ENCODE measurements at places on chromosomes 4 and X.

DNA sequence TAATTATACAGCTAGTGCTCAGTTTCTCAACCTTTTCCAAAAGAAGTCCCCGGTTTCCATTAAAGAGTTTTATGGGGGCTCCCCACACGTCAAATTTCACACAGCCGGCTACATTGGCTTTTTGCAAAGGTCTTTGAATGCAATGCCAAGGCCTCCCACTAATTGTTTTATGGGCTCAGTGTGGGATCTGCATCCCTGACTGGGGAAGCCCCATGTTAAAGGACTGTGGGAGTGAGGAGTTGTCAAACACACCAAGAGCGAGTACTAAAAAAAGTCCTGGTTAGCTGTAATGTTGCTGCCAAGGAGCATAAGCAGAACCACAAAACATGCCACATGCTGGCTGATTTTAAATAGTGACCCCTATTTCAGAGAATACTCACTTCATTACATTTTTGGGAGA lies 162.6 kb downstream of the BMPR1B start:
- no peak for DNase-seq

DNA sequence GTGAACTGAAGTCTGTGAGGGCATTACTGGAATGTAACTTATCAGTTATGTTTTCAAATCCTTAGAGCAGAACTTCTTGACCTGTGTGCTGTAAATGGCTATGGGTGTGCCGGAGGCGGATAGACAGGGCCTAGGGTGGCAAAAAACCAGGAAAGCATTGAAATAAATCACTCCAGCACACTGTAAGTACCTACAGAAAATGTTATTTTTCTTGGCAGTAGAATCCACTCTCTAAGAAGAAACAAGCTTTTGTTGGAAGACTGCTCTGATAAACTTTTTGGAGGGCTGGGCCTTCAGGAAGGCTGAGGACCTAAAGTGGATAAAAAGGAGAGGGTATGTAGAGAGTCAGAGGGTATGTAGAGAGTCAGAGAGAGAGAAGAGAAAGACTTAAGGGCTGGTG lies 14.9 kb downstream of the CPE start:
- no peak for DNase-seq

DNA sequence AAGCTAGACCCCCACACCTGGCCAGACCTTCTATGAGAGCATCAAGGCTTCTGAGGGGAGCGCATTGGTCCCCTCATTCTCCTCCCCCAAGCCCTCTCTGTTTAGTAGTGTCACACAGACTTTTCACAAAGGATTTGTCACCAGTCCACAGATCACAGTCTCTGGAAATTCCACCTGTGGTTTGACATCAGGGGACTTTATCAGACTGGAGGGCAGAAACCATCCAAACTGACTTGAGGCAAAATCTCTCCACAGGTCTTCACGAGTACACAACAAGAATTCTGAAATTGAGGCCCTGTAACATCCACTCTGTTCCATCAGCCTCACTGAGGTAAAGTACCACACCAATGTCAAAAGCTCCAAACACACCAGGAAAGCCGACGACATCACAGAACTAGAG lies 112.5 kb downstream of the SH3KBP1 start:
- DNase-seq = no peak

DNA sequence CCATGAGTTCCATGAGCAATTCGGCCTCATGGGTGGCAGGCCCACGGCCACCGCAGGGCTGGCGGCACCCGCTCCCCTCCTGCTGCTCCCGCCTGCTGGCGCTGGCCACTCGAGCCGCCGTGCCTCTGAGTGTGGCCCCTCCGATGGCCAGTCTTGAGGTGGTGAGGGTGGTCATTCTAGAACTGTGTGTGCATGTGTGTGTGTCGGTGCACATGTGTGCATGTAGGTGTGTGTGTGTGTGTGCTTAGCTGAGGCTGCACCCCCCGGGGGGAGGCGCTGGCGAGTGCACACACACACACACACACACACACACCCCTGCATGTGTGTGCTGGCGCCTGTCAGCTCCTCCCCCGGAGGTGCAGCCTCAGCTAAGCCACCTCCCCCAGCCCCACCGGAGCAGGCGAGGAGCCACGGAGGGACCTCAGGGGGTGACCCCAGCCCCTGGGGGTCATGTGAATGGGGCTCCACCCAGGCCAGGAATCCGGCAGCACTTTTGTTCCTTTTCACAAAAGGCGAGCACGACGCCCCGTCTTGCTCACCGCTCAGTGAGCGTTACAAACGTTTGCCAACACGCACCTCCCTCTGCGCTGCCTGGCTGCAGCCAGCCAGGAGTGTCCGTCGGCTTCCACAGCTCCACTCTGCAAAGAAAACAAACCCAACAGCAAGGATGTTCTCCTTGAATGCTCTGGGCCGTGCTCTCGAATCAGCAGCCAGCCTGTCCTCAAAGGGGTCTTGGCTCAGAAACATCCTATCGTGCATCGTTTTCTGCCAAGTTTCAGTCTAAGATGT lies 29.9 kb downstream of the FGFRL1 start:
- DNase-seq = no peak

DNA sequence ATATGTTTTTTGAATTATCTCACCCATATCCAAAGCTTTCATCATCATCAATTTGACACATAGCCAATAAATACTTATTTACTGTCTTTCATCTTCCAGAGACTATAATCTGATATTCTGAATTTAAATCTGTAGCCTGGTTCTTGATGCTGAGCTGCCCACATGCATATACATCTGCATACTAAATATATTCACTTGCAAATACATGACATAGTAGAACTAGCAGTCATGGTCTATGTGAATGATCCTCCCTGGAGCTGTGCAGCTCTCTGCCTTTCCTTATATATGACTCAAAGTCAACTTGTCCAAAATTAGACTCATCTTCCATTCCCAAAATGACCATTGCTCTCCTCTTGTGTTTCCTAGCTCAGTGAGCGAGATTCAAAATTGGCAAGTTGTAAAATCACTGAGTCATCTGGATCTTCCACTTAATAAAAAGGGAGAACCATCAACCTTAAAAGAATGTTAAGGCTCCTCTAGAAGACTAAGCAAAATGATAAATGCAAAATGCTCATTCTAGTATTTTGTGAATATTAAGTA lies 448.2 kb downstream of the PPARGC1A start:
- DNase-seq = no peak

- no peak for DNase-seq
These were observed 69.6 kb upstream of the C4orf50 start for GRCh38 chr4:6087669-6088341.

DNA sequence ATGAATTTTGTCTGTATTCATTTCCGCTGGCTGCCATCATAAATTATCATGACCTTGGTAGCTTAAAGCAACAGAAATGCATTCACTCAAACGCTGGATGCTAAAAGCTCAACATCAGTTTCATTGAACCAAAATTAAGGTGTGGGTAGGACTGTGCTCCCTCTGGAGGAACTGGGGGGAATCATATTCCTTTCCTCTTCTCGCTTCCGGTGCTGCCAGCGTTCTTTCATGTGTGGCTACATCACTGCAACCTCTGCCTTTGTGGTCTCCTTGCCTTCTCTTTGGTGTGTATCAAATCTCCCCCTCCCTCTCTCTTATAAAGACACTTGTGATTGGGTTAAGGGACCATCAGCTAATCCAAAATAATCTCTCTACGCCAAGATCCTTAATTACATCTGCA lies 39.5 kb downstream of the NEIL3 start:
- no peak for DNase-seq

Measured in stimulated activated CD4-positive, alpha-beta T cell treated with anti-CD3 and anti-CD28 coated beads, TNF-alpha, amount 100 ng/mL, for 4 hours (primary cell).